ENCODE measurements at places on chromosomes 2 and 18.

- DNase-seq: no peak
Measured at GRCh38 chr18:513826-514530, 13.5 kb upstream of the COLEC12 start.

GRCh38 chr2:6370753-6371551 lies 494.8 kb downstream of the CMPK2 start:
- no peak for DNase-seq

- no peak for DNase-seq
Measured at GRCh38 chr2:29962922-29963321, 41.5 kb upstream of the ALK start.

DNA sequence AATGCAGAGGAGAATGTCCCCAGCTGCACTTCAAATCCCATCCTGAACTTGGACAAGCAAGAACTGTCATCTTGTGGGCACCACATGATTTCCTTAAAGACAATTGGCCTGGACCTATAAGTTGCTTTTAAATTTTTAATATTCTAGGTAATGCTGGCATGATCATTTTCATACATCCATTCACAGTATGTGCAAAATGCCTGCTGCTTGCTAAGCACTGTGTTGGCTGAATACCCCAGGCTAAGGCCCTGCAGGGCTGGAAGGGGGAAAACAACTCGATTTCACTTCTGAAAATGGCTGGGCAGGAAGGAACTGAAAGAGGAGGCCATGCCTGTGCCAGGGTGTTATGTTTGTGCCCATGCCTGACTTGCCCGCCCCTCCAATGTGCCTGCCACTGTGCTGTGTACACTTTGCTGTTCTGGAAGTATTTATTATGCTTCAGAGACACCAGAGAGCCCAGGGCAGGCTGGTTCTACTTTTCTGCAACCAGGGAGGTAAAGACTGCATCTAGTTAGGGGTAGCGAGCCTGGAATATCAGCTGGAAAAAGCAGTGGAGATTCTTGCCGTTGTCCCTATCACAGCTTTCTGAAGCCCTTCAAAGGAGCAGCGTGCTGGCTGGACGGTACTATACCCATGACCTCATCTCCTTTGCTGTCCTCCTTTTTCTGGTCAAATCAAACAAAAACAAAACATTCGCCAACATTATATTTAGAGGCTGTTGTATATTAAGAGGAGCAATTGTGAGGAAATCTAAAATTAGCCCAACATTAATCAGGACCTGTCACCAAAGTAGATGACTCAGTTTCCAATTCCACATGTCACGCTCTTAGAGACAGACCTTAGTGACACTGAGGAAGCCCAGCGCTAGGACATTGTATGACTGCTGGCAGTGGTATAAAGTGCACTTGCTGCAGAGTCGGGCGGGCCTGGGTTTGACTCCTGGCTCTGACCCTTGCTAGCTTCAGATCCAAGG lies 158.1 kb downstream of the DDX1 start:
- DNase-seq: no peak

DNA sequence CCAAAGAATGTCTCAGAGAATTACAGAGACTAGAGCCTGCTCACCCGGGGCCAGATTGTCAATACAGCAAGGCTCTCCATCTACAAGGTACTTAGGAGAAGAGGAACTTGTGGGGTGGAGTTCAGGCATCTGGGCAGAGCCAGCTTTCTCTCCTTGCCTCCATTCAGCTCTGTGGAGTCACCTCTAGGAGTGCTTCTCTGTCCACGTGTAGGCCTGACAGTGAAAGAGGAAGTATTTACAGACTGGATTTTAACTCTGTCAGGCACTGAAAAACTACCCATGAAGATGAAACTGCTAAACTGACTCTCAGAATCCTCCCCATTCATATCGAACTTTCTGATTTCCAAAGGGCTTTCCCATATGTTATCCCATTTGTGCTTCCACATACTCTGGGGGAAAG lies 315.6 kb downstream of the SETBP1 start:
- no peak for DNase-seq
